ENCODE measurements at places on chromosomes 11 and 22.

DNA sequence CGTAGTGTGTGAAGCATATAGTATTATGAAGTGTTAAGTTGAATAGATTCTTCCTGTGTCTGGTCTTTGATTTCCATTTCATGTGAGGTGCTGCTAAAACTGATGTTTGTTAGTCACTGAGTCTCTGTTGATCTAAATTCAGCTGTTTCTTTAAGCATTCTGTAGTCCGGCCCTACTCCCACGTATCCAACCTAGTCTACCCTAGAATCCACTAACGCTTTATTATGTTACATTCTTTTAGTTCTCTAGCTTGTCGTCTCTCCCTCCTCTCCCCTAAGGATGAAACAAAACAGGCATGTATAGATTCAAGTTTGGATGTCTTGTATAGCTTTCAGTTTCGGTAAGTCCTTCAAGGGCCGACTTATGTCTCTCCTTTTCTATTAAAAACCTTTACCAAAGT lies 4.1 kb downstream of the WEE1 start:
- DNase-seq: no peak

DNA sequence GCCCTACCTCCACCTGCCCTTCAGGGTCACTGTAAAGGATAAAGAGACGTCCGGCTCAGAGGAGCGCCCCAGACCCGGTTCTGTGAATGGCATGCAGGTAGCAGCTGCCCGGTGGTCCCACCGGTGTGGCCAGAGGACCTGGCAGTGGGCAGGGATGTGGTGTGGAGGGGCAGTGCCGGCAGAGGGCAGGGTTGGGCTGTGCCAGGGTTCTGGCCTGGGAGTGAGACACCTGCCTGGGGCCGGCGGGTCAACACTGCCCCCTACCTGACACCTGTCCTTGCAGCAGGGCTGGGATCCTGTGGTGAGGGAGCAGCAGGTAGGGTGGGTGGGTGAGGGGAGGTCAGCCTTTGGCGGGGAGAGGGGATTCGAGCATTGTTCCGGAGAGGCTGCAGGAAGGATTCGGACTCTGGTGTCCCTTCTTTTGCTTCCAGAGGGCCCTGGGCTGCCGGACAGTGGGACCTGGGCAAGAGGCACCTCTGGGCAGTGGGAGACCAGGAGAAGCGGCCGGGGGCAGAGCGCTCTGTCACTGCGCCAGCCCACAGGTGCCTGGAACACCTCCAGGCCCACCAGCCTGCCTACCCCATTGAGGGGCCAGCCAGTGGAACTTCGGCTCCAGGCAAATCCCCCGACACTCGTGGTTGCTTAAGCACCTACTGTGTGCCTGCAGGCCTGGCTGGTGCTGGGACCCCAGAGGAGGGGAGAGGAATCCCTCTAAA lies 1.6 kb upstream of the PHLDA2 start:
- peak; percentile 31 for DNase-seq

DNA sequence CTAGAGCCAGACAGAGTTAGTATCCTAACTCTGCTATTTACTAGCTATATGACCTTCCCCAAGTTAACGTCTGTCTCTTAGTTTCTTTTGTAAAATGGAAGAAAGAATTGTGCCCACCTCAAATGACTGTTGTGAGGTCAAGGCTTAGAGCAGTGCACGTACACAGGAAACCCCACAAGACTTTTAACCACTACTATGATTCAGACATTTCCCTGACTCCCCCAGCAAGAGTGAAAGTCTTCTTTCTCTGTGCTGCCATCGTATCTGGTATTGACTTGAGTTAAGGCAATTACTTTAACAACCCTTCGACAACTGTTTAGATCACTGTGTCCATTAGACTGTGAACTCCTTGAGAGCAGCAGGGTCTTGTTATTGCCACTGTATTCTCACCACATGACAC lies 2.6 kb upstream of the OR52W1 start:
- no peak for DNase-seq

DNA sequence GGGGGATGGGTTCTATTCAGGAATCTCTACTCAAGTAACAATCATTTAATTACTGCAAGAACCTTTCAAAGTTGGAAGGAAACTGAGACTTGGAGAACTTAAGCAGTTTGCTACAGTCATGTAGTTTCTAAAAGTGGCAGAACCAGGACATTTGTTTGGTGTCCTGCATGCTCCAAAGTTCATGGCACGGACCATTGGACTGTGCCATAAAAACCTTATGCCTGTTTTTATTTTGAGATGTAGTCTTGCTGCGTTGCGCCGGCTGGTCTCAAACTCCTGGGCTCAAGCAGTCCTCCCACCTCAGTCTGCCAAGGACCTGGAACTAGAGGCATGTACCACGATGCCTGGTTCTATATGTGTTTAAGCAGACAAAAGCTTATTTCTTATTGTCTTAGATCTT lies 18.6 kb upstream of the AIFM3 start:
- no peak for DNase-seq

DNA sequence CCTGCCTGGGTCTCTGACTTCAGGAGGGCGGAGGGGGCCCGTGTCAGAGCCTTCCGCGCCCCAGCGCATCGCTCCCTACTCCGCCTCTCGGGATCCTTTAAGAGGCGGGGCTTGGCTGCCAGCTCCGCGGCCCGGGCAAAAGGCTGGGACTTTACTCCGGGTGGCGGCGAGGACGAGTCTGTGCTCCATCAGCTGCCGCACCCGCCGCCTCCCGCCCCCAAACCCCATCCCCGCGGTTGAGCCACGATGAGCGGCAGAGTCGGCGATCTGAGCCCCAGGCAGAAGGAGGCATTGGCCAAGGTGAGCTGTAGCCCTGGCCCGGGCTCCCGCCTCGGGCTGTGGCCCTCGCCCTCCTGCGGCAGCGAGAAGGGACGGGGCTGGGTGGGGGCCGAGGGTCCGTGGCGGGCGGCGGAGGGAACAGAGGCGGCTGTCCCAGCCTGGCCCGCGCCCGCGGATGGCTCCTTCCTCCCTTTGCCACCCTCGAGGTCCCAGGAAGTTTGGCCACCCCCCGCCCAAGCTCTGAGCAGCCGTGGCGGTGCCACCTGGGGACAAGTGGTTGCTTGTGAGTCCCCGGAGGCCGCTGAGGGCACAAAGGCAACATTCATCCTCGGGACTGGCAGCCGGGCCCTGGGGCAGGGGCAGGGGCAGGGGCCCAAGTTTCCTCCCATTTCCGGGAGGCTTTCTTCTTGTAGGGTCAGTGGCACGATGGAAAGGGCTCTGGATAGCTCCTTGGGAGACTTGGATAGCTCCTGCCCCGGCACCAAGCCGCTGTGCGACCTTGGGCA lies at the start of gene SEC14L2:
SEC14L2 (plus strand) TSS at position 148 of the 785 bp plus-strand sequence; CDS start at position 247, 99 bp downstream.
- DNase-seq: no peak

- no peak for DNase-seq
These were observed 16.5 kb downstream of the P2RX3 start for GRCh38 chr11:57354699-57355098.

GRCh38 chr11:36578458-36578857 lies 10.7 kb downstream of the RAG1 start:
- DNase-seq: no peak

DNA sequence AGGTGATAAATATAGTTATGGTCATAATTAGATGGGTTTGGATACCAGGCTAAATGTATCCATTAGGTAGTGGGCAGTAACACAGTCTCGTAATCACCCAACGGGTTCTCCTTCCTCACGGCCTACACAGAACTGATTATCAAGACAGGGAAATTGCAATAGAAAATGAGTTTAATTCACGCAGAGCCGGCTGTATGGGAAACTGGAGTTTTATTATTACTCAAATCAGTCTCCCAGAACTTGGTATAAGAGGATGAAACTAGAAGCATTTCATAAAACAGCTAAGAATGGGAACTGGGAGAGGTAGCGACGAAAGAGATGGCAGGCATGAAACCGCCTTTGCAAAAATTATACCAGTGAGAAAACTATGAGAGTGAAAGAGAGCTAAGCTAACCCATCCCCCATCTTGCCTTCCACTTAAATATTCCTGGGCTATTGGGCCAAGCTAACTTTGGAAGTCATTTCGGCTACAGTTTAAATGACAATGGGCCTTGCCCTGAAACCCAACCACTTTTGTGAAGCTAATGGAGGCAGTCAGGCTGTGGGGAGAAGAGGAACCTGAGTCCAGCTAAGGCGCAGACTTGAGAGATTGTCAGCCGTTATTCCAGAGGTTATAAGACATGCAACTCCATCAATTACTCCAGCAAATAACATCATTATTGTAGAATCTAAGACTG lies 29.6 kb downstream of the CTSC start:
- peak; percentile 30 for DNase-seq

GRCh38 chr22:24498824-24499223 lies 3.7 kb downstream of the UPB1 start:
- no peak for DNase-seq

DNA sequence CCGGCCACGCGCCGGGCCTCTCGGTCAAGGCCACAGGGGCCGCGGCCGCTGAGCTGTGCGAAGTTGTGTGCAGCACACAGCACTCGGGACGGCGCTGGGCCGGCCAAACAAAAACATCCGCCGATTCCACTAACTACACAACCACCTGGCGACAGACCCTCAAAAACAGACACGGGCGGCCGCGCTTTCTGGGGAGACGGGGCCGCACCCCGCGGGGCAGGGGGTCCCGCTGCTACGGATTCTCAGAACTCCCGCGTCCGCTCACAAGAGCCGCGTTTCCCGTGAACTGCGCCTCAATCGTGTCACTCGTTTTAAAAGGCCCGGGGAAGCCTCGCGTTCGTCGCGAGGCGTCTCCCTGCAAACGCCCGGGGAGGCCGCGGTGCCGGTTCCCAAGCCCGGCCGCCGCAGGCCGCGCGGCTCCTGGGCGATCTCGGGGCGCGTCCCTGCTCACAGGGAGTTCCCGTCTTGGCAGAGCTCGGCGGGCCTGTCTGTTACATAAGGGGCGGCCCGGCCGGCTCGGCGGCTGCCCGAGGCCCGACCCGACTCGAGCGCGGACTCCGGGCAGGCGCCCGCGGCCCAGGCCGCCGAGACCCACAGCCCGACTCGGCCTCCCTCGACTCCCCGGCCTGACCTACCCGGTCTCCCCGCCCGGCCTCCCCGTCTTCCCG lies 936 bp downstream of the BRD1 start:
- no peak for DNase-seq

GRCh38 chr22:23398701-23399366 lies 181.3 kb downstream of the IGLL1 start:
- no peak for DNase-seq

DNA sequence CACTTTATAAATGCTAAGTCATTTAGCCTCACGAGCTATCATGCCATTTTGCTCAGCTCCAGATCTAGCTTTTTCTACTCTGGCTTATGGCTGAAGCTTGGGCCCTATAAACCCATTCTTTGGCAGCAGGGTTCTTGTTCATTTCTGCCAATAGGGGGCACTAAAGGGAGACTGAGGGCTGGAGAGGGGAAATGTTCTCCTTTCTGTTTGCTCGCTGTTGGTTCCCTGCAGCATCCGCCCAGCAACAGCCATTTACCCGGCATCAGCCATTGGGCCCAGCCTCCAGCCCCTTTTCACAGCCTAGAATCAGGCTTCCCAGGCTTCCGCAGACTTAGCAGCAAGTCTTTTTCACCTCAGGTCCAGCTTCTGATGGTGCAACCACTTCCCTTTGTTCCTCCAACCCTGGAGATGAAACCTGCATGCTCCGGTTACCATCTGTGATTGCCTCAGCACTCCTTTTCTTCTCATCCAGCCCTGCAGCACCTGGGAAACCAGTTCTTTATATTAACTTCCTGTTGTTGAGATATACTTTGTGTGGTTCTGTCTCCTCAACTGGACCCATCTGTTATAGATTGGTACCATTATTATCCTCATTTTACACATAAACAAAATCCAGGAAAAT lies 4.2 kb upstream of the ME3 start:
- DNase-seq: no peak

DNA sequence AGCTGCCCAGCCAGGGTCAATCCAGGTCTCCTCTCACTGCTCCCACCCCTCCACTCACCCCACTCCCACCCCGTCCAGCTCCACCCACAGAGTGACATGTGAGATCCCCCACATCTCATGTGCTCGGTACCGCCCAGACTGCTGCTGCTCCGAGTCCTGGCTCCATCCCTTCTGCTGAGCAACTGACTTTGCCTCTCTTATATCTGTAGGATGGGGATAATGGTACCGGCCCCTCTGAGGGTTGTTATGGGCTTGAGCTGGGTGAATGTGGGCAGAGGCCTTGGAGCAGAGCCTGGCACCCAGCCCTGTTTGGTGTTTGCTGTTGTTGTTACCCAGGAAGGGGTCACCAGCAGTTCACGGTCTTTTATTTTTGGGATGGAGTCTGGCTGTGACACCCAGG lies 77.0 kb downstream of the ST3GAL4 start:
- no peak for DNase-seq

DNA sequence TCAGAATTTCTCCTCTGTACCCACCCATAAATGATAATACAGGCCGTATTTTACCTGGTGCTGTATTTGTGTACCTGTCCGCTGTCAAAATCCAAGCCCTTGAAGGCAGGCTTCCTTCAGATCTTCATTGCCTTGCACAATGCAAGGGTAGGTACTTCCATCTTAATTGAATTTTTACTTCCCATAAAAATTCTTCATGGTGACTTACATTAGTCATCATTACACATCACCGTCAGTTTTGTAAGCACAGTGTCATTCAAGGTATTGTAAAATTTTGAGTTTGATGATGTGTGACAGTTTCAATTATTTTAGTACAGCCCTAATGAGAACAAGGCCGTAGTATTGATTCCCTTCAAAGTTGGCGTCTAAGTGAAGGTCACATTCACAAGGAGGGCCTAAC lies 770 bp upstream of the TSG101 start:
- no peak for DNase-seq

GRCh38 chr22:43861529-43861928 lies 784 bp downstream of the SULT4A1 start:
- no peak for DNase-seq

GRCh38 chr22:44482776-44483175 lies 15.3 kb downstream of the RTL6 start:
- DNase-seq: no peak

GRCh38 chr11:86183694-86184093 lies 60.9 kb upstream of the EED start:
- no peak for DNase-seq

- no peak for DNase-seq
These were observed 9.0 kb downstream of the KIRREL3 start for GRCh38 chr11:126991596-126991995.

DNA sequence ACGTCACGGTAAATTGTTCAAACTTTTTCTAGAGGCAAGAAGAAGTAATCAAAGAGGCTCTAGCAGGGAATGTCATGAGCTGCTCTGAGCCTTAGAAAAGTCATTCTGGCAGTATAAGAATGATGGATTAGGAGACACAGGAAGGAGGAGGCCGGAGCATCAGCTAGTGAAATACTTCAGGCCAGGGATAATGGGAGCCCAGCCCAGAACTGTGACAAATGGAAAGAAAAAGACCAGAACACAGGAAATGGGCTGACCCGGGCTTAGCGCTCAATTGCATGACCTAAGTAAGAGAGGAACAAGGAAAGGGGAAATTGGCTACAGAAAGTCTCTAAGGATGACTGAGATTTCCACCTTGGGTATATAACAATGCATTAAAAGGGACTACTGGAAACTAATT lies 108.6 kb downstream of the LARGE1 start:
- no peak for DNase-seq

- DNase-seq: no peak
These were observed 502 bp downstream of the SMIM38 start for GRCh38 chr11:69156235-69156639.
